Keratinocyte (primary cell): ENCODE measurements at places on chromosomes 11 and 22. TPM values are rescaled to one million over a fixed set of nuclear protein-coding genes. Genes with fewer than 3 reads are reported as not detected.

GP1BB gene
- 0.05 to 0.23 TPM in 2 of 3 replicates, not detected in the other for polyA plus RNA-seq

GPR83 gene
- polyA plus RNA-seq: 0.04 TPM in 2 of 3 replicates, not detected in the other

DNAJB7 gene
- polyA plus RNA-seq: not detected in 3 replicates

GLB1L2 gene
- 4.0 to 5.1 TPM (median 4.3 TPM) in 3 replicates for polyA plus RNA-seq

GLYAT gene
- polyA plus RNA-seq: 0.10 to 0.17 TPM in 2 of 3 replicates, not detected in the other

LIF gene
- polyA plus RNA-seq: 1.2 to 14.3 TPM (median 3.1 TPM) in 3 replicates

RBX1 gene
- polyA plus RNA-seq: 81.5 to 143 TPM (median 104 TPM) in 3 replicates

APIP gene
- 4.5 to 10.9 TPM (median 6.9 TPM) in 3 replicates for polyA plus RNA-seq

MCAT gene
- 13.9 to 17.1 TPM (median 15.6 TPM) in 3 replicates for polyA plus RNA-seq

HPX gene
- polyA plus RNA-seq: 0.35 to 1.5 TPM (median 0.76 TPM) in 3 replicates

GRM5 gene
- polyA plus RNA-seq: not detected in 3 replicates

DEUP1 gene
- polyA plus RNA-seq: 0.03 to 0.12 TPM in 2 of 3 replicates, not detected in the other

CD6 gene
- 0.03 TPM in 3 replicates for polyA plus RNA-seq

KCNK4 gene
- polyA plus RNA-seq: not detected in 3 replicates

P2RY2 gene
- 3.9 to 6.9 TPM (median 5.1 TPM) in 3 replicates for polyA plus RNA-seq

FOLR3 gene
- 21.0 to 74.6 TPM (median 23.5 TPM) in 3 replicates for polyA plus RNA-seq

TMEM151A gene
- 0.05 to 0.18 TPM in 2 of 3 replicates, not detected in the other for polyA plus RNA-seq

POLR2F gene
- polyA plus RNA-seq: 101 to 119 TPM (median 108 TPM) in 3 replicates

OR4A16 gene
- polyA plus RNA-seq: not detected in 3 replicates

BRSK2 gene
- polyA plus RNA-seq: 0.09 to 0.85 TPM (median 0.20 TPM) in 3 replicates

ACR gene
- polyA plus RNA-seq: not detected in 3 replicates

SPDYC gene
- not detected in 3 replicates for polyA plus RNA-seq

HBE1 gene
- 0.19 to 0.26 TPM in 2 of 3 replicates, not detected in the other for polyA plus RNA-seq

LMNTD2 gene
- 0.94 to 1.5 TPM (median 1.2 TPM) in 3 replicates for polyA plus RNA-seq

MYO7A gene
- 0.75 to 1.1 TPM (median 0.91 TPM) in 3 replicates for polyA plus RNA-seq

CD3G gene
- polyA plus RNA-seq: not detected in 3 replicates

TUBA8 gene
- polyA plus RNA-seq: 0.35 to 0.49 TPM (median 0.41 TPM) in 3 replicates

INPP5J gene
- 0.14 to 0.26 TPM (median 0.22 TPM) in 3 replicates for polyA plus RNA-seq

BDNF gene
- polyA plus RNA-seq: 0.14 to 0.49 TPM (median 0.35 TPM) in 3 replicates

TRIM34 gene
- polyA plus RNA-seq: 13.7 to 20.5 TPM (median 15.8 TPM) in 3 replicates

HBD gene
- not detected in 3 replicates for polyA plus RNA-seq

RGL4 gene
- not detected in 3 replicates for polyA plus RNA-seq

KDM4D gene
- 0.48 to 1.2 TPM (median 1.1 TPM) in 3 replicates for polyA plus RNA-seq

WNT7B gene
- 1.5 to 1.7 TPM (median 1.7 TPM) in 3 replicates for polyA plus RNA-seq

SMIM35 gene
- polyA plus RNA-seq: not detected in 3 replicates

SESN3 gene
- polyA plus RNA-seq: 13.5 to 35.2 TPM (median 34.6 TPM) in 3 replicates

MPEG1 gene
- not detected in 3 replicates for polyA plus RNA-seq

OR9I1 gene
- not detected in 3 replicates for polyA plus RNA-seq

IL18BP gene
- polyA plus RNA-seq: 1.4 to 4.7 TPM (median 2.9 TPM) in 3 replicates

MRGPRE gene
- not detected in 3 replicates for polyA plus RNA-seq

EI24 gene
- polyA plus RNA-seq: 215 to 307 TPM (median 263 TPM) in 3 replicates

TRIM29 gene
- 303 to 611 TPM (median 463 TPM) in 3 replicates for polyA plus RNA-seq

MYOD1 gene
- not detected in 3 replicates for polyA plus RNA-seq

MIOX gene
- not detected in 3 replicates for polyA plus RNA-seq

MFNG gene
- polyA plus RNA-seq: 4.1 to 5.9 TPM (median 5.8 TPM) in 3 replicates

CHRM1 gene
- not detected in 3 replicates for polyA plus RNA-seq

SULT4A1 gene
- 0.26 to 1.0 TPM (median 0.33 TPM) in 3 replicates for polyA plus RNA-seq
